T-cell (primary cell): ENCODE measurements at places on chromosomes 12 and 14.

DNA sequence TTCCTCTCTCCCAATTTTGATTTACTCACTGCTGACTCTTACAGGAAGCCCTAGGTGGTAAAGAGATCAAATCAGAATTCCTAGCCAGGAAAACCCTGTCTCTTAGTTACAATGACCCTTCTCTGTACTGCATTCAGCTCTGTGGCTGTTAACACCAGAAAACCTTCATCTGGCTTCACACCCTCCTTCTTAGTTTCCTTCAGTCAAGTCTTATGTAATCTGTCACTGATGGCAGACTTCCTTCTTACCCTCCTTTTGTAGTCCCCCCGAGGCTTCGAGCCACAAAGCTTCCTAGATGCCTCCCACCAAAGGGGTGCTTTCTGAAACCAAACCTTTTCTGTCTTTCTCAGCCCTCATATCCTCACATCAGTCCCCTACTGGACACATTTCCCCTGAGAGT lies 16.5 kb downstream of the NGDN start:
- no peaks in the 10 kb centered on the region for H3K27me3 ChIP-seq
- DNase-seq: no peak
- H3K4me3 ChIP-seq: no peak overlapping the region
- no peaks in the 10 kb centered on the region for H3K4me1 ChIP-seq
- no peaks in the 10 kb centered on the region for H3K36me3 ChIP-seq

- DNase-seq: no peak
- no peaks in the 10 kb centered on the region for H3K36me3 ChIP-seq
- H3K4me3 ChIP-seq: no peak overlapping the region
- H3K4me1 ChIP-seq: peaks cover 13% of the 10 kb centered on the region
These were observed 64.2 kb downstream of the DIO3 start for GRCh38 chr14:101625336-101626097.

GRCh38 chr14:33647385-33647786 lies 303.5 kb downstream of the EGLN3 start:
- H3K36me3 ChIP-seq: no peaks in the 10 kb centered on the region
- H3K4me3 ChIP-seq: no peak overlapping the region
- H3K4me1 ChIP-seq: no peaks in the 10 kb centered on the region
- DNase-seq: no peak
- H3K27ac ChIP-seq: no peak overlapping the region

DNA sequence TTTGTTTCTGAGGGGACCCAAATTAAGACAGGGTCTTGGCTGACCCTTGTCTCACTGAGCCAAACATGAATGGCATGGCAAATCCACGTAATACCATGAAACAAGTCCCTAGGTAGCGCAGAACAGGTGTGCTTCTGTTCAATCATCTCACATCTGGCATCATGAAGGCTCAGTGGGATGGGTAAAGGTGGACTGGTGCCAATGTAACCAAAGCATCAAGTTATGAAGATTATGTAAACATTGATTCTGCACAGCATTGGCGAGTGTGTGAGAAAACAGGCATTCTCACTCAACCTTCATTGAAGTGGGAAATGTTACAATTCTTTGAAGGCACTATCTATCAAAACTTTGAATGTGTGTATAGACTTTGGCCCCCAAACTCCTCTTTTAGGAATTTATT lies 41.9 kb downstream of the PTGER2 start:
- no peak overlapping the region for H3K27ac ChIP-seq
- no peaks in the 10 kb centered on the region for H3K27me3 ChIP-seq
- no peak overlapping the region for H3K4me3 ChIP-seq
- H3K4me1 ChIP-seq: peaks cover 28% of the 10 kb centered on the region
- no peaks in the 10 kb centered on the region for H3K36me3 ChIP-seq
- DNase-seq: no peak

DNA sequence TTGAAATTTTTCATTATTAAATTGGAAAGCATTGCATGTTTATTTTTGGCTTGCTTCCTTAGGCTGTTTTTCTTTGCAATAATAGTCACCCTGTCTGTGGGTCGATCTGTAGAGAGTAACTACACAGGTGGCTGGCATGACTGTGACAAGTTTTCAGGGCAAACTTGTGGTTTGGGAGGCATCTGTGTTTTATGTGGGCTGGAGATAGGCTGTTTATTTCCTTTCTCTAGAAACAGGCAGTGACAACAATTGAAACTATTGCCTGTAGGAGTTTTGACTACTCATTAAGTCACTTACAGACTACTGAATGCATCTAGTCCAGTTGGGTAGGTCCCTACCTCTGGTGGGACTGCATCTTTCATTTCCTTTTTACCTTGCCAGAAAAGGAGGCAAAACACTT lies 155.6 kb downstream of the DYRK2 start:
- peak; percentile 13 for DNase-seq
- H3K4me3 ChIP-seq: no peak overlapping the region
- H3K4me1 ChIP-seq: peaks cover 30% of the 10 kb centered on the region
- no peaks in the 10 kb centered on the region for H3K27me3 ChIP-seq

- H3K36me3 ChIP-seq: no peaks in the 10 kb centered on the region
- H3K4me1 ChIP-seq: no peaks in the 10 kb centered on the region
- H3K4me3 ChIP-seq: no peak overlapping the region
- DNase-seq: no peak
- H3K27ac ChIP-seq: no peak overlapping the region
These were observed 23.4 kb downstream of the KIF26A start for GRCh38 chr14:104161602-104162367.

DNA sequence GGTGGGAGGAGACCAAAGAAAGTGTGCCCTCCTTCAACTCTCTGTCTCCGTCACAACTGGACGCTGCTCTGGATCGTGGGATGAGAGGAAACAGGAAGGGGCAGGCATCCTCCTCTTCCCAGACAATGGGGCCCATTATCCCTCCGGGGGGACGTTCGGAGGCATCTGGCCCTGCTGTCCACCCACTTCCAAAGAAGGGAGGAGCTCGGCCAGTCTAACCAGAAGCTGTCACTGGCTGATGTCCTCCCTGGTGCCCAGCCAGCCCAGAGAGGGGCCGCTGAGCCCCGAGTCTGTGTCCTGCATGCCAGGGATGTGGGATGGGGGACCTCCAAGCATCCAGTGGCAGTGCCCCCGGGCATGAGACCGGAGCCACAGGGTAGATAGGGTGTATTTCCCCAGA lies 39.8 kb upstream of the MEG3 start:
- no peak overlapping the region for H3K27ac ChIP-seq
- no peak for DNase-seq
- H3K4me3 ChIP-seq: no peak overlapping the region
- H3K27me3 ChIP-seq: peaks cover 47% of the 10 kb centered on the region
- H3K4me1 ChIP-seq: no peaks in the 10 kb centered on the region
- H3K36me3 ChIP-seq: no peaks in the 10 kb centered on the region

- H3K27me3 ChIP-seq: no peaks in the 10 kb centered on the region
- H3K27ac ChIP-seq: no peak overlapping the region
- H3K4me3 ChIP-seq: no peak overlapping the region
- DNase-seq: no peak
- peaks cover 7% of the 10 kb centered on the region for H3K36me3 ChIP-seq
These were observed 142.5 kb downstream of the SYNE2 start for GRCh38 chr14:63995285-63995684.

DNA sequence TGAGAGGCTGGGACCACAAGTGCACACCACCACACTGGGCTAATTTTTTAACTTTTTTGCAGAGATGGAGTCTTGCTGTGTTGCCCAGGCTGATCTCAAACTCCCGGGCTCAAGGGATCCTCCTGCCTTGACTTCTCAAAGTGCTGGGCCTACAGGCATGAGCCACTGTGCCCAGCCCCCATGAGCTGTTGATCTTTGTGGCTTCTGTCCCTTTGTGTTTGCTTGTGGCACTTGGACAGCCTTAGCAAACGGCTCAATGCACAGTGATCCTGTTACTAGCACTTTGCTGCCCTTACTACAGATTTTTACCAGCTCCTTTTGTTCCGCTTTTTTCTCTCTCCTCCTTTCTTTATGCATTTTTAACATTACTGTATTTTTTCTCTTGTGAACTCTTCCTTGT lies 25.3 kb upstream of the EVL start:
- DNase-seq: no peak
- H3K4me3 ChIP-seq: no peak overlapping the region

- H3K4me3 ChIP-seq: no peak overlapping the region
- peaks cover 52% of the 10 kb centered on the region for H3K4me1 ChIP-seq
- H3K27ac ChIP-seq: peak overlapping the region; percentile 61
- H3K27me3 ChIP-seq: no peaks in the 10 kb centered on the region
These were observed 460.5 kb downstream of the TMEM121 start for GRCh38 chr14:105986894-105987284.

DNA sequence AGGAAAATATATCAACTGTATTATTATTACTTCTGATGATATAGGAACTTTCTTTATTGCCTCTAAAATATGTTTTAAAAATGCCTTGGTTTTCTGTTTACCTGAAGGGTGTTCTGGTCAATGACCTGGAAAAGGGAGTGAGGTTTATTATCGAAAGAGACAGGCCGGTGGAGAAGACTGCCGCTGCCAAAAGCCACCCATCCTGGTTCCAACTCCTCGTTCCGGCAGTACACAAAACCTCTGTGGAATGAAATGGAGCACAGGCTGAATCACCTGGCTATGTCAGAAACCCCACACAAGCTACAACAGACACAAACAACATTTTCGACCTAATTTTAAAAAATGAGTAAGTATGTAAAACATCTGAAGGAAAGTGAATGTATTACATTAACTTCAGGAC lies 73.6 kb downstream of the HECTD4 start:
- H3K27ac ChIP-seq: no peak overlapping the region
- no peaks in the 10 kb centered on the region for H3K27me3 ChIP-seq
- H3K36me3 ChIP-seq: peaks cover 44% of the 10 kb centered on the region

- H3K4me1 ChIP-seq: peaks cover 11% of the 10 kb centered on the region
- peaks cover 18% of the 10 kb centered on the region for H3K36me3 ChIP-seq
- DNase-seq: no peak
- H3K27ac ChIP-seq: no peak overlapping the region
- no peak overlapping the region for H3K4me3 ChIP-seq
- no peaks in the 10 kb centered on the region for H3K27me3 ChIP-seq
These were observed 44.4 kb downstream of the ARL6IP4 start for GRCh38 chr12:123024819-123025391.

GRCh38 chr12:120861074-120861795 lies 42.9 kb downstream of the SPPL3 start:
- H3K4me1 ChIP-seq: peaks cover 13% of the 10 kb centered on the region
- no peak overlapping the region for H3K27ac ChIP-seq
- DNase-seq: no peak
- no peak overlapping the region for H3K4me3 ChIP-seq
- no peaks in the 10 kb centered on the region for H3K27me3 ChIP-seq
